Esophagus squamous epithelium (tissue), 5 donors: ENCODE measurements at places on chromosomes 7 and 10.

DNA sequence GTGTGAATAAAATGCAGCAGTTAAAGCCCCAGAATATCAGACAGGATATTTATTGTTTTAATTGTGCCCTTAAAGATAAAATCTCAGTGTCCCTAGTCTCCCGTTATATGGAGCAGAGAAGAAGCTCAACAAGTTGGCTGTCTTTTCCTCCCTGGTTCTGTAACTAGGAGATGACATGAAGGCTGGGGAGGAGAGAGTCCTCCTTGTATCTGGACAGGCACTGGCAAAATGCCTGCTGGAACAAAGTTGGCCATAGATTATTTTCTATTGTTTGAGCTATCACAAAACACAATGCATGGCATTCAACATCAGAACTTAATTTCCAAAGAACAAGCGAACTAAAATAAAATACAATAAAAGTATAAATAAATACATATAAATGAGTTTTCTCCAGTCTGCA, 694.9 kb upstream of the KCND2 start:
- no peak for DNase-seq

- DNase-seq, result no peak
Observed at GRCh38 chr7:78226059-78226719, 427.6 kb downstream of the PHTF2 start.

DNA sequence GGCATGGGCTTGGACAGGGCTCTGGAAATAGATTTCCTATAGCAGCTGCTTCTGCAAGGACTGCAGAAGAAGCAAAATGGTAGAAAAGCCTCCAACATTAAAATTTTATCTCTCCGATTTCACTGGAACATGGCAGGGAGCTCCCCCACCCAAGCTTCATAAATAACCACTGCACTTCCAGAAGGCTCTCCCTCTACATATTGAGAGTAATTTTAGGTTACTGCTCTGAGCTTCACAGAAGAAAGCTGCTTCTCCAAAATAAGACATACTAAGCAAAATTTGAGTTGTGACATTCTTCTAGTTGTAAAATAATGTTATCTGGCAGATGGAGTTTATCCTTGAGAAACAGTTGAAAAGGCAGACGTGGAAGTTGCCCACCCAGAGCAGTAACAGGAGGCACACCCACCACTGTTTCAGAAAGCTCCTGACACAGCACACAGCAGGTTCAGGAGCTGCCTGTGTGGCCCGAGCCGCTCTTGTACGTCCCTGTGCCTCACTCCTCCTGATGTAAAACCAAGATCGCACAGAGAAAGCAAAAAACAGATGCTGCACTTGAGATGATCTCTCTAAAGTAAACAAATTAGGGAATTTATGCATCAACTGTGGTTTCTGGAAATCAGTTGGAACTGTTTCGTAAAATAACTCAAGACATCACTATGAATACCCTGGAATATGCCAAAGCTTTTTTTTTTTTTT, 621.0 kb downstream of the PARD3 start:
- DNase-seq, result no peak

DNA sequence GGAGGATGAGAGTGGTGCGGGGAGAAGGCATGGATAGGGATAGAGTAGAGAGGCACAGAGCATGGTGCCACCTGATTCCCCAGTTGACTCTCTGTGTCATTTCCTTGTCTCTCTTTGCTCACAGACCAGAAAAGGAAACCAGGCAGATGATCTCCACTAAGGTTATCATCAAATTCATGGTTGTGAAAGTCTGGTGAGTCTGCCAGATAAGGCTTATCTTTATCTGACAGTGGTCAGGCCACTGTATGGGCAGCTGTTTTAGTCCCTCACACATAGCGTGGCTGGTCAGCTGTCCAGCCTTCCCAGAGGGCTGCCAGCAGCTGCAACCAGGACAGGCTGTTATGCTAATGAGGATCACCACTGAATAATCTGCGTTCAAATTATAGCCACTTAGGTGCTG, 99.0 kb downstream of the ADRA2A start:
- no peak for DNase-seq

GRCh38 chr7:38187794-38188440, 9.9 kb downstream of the STARD3NL start:
- no peak for DNase-seq
